IMR-90 (cell line): ENCODE measurements at places on chromosomes 2 and 18. TPM values are rescaled to one million over a fixed set of nuclear protein-coding genes. Genes with fewer than 3 reads are reported as not detected.

DNA sequence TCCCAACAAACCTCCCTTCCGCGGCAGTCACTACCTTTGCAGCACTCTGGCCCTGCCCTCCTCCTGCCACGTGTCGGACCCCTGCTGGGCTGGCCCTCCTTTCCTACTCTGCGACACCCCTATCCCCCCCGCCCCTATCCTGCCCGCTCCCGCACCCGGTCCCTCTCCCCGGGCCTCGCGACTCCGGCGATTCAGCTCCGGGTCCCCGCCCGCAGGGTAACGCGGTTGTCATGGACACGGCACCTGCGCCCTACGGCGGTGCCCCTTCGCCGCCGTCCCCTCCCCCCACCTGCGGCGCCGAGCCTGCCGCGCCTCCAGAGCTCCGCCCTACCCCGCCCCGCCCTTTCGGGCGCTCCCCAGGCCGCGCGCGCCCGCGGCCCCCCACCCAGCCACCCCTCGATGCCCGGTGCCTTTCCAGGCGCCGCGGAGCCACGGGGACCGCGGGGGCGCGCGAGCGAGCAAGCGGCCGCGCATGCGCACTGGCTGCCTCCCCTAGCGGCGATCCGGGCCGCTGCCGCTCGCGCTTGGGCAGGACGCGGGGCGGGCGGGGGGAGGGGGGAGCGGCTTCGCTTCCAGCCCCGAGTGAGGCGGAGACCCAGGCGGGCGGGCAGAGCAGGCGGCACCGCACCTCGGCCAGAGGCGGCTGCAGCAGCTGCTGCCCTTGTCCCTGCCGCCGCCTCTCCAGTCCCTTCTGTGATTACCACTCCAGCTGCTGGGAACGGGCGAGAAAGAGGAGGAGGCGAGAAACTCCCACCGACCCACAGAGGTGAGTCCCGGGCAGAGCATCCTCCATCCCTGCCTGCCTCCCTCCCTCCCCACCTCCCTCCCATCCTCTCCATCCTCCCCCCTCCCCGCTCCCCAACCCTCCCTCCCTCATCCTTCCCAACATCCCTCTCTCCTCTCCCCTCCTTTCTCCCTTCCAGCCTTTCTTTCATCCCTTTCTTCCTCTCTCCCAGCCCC lies at the start of gene CTNNA2:
TSS of gene CTNNA2 (plus strand) at position 610 of the 960 bp plus-strand sequence.
- DNase-seq = no peak

- DNase-seq = peak; percentile 45
Measured at GRCh38 chr2:176001281-176001915, 669 bp downstream of the LNPK start.

BOLL gene
- not detected in 2 replicates for polyA plus RNA-seq

GRCh38 chr2:216654528-216655052 lies 21.4 kb downstream of the IGFBP2 start:
- no peak for DNase-seq

- DNase-seq = no peak
Measured at GRCh38 chr2:241653210-241653750, 15.8 kb downstream of the ATG4B start.

DNA sequence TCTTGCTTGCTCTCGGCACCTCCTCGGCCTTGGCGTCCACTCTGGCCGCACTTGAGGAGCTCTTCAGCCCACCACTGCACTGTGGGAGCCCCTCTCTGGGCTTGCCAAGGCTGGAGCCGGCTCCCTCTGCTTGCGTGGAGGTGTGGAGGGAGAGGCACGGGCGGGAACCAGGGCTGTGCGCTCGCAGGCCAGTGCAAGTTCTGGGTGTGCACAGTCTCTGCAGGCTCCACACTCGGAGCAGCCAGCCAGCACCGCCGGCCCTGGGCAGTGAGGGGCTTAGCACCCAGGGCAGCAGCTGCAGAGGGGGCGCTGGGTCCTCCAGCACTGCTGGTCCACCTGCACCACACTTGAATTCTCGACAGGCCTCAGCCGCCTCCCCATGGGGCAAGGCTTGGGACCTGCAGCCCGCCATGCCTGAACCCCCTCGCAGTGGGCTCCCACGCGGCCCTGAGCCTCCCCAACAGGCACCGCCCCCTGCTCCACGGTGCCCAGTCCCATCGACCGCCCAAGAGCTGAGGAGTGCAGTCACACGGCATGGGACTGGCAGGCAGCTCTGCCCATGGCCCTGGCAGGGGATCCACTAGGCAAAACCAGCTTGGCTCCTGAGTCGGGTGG lies 411.2 kb upstream of the CHAC2 start:
- DNase-seq = no peak

DNA sequence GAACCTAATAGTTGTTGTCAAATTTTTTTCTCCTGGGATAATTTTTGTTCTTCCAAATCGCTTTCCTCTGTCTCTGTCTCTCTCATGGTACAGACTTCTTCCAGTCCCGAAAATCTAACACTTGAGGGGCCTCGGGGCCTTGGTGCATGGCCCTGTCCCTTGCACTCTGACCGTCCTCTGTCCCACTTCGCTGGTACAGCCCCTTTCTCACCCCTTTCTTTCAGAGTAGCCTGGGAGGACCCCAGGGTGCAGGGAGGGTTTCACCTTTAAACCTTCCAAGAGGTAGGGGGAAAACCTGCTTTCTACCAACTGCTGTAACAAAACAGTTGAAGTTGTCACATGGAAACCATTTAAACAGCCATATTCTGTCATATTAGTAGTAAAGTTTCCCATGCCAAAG lies 22.2 kb upstream of the FAHD2A start:
- DNase-seq = no peak

GRCh38 chr18:65287652-65288051 lies 463.2 kb upstream of the CDH7 start:
- DNase-seq = no peak

- no peak for DNase-seq
Measured at GRCh38 chr2:216056739-216057138, 24.9 kb downstream of the PECR start.

DNA sequence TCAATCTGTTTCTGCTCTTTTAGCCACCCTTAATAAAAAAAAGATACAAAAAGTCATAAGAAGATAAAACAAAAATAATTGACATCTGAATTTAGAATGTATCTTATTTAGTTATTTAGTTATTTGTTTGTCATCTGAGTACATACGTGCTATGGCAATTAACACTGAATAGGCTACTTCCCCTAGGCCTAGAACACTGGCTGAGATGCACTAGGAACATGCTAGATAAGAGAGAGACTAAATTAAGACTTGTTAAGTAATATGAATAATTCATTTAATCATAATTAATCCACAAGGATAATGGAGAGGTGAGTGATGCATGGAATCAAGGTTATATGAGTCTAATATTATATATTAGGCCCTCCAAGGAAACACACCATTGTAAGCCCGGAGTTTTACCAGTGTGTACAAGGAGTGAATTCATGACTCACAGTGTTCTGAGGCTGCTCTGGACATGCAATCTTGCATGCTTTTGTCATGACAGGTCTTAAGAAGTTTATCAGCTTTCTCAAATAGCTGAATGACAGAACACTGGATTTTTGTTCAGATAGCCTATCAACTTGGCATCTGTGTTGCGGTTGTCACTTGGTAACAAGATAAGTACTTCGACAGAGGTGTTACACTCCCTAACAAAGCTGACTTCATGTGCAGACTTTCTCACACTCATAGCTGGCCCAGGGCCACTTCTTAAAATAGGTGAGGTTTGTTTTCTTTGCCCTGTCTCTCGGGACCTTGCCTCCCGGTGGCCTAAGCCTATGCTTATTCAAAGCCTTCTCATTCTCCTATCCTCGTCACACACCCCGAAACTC lies 5.0 kb upstream of the SERPINB2 start:
- DNase-seq = peak; percentile 97

- DNase-seq = no peak
Measured at GRCh38 chr18:78913395-78913794, 66.2 kb upstream of the SALL3 start.

DNA sequence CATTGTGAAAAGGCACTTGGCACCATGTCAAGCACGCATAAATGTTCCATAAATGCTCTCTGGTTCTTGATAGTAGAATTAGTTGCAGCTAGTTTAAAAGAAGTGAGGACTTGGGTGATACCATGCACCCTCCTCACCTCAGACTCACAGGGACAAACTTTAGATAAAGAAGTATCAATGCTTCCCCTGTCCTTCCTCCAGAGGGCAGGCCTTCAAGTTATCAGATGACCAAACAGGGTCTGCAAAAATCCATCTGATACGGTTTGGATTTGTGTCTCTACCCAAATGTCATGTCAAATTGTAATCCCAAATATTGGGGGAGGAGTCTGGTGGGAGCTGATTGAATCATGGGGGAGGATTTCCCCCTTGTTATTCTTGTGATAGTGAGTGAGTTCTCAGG lies 54.1 kb downstream of the C1QL2 start:
- DNase-seq = no peak

GULP1 gene
- 24.3 and 24.4 TPM in 2 replicates for polyA plus RNA-seq
